Activated gamma-delta T cell treated with anti-CD3 and anti-CD28 coated beads, Interleukin-2, amount 50 U/mL, for 16 hours (primary cell): ENCODE measurements at places on chromosomes 16 and 17.

- DNase-seq: no peak
Observed at GRCh38 chr17:17382065-17382459, 78.9 kb downstream of the NT5M start.

DNA sequence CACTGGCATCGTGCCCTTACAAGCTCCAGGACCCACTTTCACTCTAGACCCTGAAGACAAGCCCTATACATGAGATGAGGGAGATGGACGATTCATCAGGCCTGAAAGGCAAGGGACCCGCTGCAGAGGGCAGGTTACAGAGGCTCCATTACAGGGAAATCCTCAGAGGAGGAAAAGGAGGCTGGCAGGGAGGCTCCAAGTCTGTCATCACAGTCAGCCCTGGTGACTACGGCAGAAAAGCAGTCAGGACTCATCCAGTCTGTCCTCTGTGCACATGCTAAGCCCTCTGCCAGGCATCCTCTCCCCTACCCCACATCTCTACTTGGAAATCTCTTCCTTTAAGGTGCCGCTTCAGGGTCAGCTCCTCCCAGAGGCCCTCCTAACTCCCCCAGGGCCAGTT, 197.7 kb upstream of the CDH5 start:
- no peak for DNase-seq

DNA sequence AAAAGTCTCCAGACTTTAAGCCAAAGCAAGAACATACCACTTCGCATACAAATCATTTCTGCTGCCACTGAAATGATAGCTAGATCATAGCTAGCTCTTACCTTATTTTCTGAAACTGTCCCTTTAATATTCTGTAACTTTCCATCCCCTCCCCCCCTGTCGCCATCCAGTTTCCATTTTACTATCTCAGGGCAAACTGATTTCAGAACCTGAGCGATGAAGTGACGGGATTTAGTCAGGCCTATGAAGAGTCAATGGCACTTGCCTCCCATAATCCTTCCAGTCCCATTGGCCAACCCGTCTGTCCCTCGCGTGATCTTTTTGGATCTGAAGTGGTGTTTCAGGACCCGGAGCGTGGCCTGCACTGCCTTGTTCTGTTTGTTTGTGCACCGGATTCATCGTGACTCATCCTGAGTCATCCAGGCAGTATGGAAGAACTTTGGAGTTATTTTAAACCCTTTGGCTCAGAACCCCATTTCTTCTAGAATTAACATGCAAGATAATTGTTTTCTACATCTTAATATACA, 199.8 kb upstream of the CHMP6 start:
- DNase-seq: no peak

DNA sequence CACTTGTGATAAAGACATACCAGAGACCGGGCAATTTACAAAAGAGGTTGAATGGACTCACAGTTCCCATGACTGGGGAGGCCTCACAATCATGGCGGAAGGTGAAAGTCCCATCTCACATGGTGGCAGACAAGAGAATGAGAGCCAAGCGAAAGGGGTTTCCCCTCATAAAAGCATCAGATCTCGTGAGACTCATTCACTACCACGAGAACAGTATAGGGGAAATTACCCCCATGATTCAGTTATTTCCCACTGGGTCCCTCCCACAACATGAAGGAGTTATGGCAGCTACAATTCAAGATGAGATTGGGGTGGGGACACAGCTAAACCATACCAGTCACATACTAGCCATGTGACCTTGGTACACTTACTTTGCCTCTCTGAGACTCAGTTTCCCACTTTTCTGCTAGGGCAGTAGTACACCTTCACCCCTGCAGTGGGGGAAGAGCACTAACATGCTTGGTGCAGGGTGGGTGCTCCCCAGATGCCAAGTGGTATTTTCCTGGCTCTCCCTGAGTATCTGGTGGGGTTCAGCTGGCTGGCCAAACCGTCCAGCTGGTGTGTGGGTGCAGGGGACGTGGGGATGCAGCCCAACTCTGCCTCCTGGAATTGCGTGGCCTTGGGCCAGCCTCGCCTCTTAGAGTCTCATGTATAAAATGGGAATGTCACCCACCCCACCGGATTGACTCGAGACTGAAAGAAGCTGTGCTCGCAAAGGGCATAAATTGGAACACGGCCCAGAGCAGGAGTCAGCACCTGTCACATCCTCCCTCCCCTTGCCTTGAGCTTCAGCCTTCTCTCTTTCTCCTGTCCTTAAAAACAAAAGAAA, 364.1 kb downstream of the CPPED1 start:
- DNase-seq: no peak

GRCh38 chr16:3564130-3564888, 12.9 kb downstream of the NLRC3 start:
- no peak for DNase-seq

DNA sequence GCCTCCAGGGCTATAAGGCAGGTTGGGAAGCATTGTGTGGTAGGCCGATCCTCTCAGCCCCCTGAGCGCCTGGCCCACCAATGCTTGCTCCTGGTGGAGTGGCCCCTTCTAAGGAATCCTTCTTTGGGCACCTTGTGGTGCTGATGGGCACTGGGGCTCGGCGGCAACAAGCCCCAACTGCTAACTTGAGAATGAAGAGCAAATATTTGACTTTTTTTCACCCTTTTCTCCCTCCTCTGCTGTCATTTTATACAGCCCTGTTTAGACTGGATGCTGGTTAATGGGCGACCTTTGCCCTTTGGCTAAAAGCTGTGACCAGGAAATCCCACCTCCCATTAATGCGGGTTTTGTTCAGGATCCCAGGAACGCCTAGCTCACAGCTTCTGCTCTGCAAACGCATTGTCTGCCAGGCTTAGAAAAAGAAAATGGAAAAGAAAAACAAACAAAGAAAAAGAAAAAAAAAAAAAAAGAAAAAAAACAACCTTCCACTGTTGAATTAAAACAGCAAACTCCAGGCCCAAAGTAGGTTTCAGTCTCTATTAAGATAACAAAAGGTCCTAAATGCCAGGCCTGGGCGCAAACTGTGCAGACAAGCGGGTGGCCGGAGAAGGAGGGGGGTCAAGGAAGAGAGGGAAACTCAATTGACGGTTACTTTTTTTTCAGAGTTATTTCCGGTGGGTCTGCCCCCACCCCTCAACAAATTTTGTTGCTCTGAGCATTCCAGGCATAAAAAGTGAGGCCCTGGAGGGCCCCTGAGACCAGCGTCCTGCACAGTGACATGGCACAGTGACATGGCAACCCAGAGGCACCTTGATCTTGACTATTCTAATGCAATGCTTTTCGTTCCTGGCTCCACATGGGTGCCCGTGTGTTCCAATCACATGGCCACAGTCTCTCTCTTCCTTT, 301.4 kb downstream of the MAF start:
- no peak for DNase-seq

GRCh38 chr16:90084215-90084950, 7.3 kb upstream of the PRDM7 start:
- DNase-seq: no peak

DNA sequence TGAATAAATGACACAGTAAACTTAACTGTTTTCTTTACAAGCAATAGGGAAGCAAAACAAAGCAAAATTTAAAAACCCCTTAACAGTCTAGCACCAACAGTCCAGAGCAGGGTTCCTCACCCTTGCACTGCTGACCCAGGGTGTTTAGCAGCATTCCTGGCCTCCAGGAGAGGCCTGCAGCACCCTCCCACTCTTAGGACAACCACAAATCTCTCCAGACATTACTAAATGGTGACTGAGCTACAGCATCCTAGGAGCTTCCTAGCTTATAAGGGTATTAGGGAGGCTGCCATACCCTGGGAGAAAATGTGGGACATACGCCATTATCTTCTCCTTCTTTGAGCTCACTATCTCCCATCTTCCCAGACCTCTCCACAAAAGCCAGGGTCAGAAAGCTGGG, 15.9 kb downstream of the POLG2 start:
- no peak for DNase-seq

GRCh38 chr17:2028737-2029136, 1.2 kb upstream of the DPH1 start:
- no peak for DNase-seq

- DNase-seq: no peak
Observed at GRCh38 chr17:58666858-58667267, 25.0 kb downstream of the TEX14 start.

- no peak for DNase-seq
Observed at GRCh38 chr16:88292007-88292970, 90.5 kb upstream of the ZNF469 start.

DNA sequence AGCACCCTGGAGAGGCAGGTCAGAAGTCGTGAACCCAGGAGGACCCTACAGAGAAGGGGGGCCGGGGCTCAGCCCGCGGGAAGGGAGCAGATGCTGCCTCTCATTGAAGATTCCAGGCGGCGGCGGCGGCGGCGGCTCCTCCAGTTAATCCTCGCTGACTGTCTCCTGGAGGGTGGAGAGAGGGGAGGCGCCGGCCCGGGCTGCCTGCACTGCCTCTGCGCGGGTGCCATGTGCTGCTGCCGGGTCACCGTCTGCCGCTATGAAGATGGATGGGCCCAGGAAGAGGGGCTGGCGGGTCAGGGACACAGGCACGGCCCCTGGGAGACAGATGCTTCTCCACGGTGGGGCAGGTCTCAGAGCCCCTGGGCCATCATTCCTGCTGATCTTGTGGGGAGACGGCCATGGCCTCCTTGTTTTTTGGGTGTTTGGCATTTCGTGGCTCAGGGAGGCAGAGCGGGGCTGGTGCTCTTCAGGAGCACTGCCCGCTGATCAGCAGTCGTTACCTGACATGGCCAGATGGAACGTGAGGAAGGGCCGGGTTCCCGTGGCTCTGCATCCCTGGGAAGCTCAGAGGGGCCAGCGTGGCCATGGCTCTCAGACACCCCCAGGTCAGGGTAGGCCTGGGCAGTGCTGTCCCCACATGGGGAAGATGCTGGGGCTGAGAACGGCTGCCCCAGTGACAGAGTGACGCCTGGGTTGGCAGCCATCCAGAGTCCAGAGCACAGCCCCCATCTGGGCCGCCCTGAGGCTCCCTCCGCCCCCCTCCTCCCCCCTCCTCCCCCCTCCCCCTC, 36.1 kb downstream of the GINS2 start:
- DNase-seq: no peak

DNA sequence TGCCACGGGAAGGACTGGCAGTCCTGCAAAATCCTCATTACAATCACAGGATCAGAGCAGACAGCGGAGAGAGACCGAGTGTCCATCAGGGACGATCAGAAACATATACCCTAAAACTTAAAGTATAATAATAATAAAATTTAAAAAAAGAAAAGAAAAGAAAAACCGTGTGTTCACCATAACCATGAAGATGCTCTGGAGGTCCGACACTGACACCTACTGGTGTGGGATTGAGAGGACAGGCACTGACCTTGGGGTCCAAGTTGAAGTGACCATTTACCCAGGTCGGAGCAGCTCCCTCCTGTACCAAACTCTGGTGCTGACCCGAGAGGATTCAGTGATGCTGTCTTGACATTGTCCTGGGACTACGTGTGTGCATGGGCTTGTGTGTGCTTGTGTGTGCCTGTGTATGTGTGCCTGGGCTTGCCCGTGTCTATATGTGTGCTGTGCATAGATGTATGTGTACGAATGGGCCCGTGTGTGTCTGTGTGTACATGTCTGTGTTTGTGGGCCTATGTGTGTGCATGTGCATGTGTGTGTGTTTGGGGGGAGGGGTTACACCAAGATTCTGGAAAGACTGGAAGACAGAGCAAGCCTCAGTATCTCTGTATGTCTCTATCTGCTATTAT, 10.0 kb upstream of the CD300LD start:
- DNase-seq: no peak

- DNase-seq: no peak
Observed at GRCh38 chr17:33745047-33745760, 452.1 kb upstream of the ASIC2 start.

DNA sequence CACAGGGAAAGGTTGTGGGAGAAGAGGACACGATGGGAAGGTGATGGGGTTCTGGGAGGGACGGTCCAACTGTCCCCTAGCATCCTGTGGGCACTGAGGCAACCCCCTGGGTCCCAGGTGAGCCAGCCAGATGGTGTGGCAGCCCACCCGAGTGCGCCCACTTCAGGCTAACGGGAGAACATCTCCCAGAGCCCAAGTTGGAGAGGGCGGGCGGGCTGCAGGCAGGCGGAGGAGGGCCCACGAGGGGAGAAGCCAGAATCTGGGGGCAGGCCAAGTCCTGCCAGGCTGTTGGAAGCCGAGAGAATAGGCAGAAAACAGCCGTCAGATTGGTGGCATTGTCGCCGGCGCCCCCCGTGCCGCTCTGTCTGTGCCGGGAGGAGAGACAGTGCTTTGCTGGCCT, 13.8 kb upstream of the ABCC3 start:
- no peak for DNase-seq

- DNase-seq: no peak
Observed at GRCh38 chr17:27464431-27464830, 8.2 kb downstream of the KSR1 start.

DNA sequence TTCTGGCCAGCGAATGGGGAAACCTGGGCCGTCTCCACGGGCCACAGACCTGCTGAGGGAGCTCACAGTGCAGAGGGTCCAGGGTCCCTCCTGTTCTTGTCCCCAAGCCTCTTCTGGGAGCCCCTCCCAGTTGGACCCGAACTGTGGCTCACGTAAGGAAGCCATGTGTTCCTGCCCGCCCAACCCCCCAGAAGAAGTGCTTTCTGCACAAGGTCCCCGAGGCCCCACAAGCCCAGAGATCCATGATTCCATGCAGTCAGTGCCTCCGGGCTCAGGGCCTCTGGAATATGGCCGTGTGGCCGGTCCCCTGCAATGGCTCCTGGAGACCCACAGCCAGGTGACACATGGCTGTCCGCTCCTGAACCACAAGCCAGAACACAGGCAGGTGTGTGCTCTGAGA, 272.4 kb downstream of the C16orf95 start:
- no peak for DNase-seq

- no peak for DNase-seq
Observed at GRCh38 chr16:56409195-56409594, 16.1 kb downstream of the AMFR start.
